ENCODE measurements at places on chromosomes 4 and X.

DNA sequence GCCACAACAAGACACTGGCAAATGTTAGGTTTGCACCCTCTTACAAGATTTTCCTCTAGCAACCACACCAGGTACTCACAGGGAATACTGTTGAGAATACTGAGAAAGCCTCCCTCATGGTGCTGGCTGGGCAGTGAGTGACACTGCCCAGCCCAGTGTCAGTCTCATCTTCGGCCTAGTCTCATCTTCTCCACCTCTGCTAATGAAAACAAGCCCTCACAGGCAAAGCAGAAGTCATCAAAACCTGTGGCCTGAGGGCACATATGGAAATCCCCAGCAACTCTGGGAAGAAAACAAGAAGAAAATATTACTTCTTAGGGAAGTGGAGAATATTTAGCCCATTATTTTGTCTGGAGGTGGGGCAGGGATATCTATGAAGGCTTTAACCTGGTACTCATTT is 7.9 kb upstream of the ADAM29 start:
- no peak for DNase-seq

DNA sequence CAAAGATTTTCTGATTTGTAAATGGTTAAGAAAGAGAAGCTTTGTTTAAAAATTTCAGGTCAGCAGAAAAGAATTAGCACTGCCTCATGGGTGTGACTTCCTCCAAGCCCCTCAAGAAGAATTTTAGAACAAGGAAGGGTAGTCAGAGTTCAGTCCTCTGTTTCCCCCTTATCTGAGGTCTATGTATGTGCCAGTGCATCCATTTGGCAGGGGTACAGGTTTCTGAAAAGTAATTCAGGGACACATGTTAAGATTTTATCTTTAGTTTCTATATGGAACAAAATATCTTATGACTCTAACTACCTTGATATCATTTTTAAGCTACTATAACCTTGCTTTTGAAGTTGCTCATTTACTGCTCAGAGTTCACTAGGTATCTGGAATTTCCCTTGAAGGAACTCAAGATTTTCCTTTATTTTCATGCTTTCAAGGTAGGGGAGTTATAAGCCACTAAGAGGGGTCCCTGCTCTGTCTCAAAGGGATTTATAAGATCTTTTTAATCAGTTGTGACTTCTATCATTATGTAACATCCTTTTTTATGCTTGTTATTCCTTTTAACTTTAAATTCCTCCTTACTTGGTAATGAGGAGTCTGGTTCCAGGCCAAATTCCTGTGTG is 24.4 kb upstream of the PLK4 start:
- DNase-seq = no peak

DNA sequence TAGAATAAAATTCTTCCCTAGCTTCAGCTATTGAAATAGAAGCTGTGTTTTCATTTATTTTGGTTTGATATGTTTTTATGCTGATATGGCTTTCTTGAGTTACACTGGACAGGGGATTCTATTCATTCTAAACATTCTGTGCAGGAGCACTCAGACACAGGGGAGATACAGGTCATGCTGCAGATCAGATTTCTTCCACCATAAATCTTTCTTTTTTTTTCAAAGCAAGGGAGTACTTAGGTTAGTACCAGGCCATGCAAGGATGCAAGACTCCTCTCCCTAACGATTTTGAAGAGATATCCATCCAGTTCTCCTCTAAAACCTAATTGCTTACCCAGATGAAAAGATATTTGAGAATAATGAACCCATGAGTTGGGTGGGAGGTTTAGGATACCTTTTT is 21.4 kb downstream of the ETDC start:
- DNase-seq = no peak

GRCh38 chr4:159010563-159011260 is 92.2 kb upstream of the RAPGEF2 start:
- no peak for DNase-seq

- DNase-seq = no peak
Measured at GRCh38 chrX:153556767-153557166, 39.3 kb downstream of the ATP2B3 start.

DNA sequence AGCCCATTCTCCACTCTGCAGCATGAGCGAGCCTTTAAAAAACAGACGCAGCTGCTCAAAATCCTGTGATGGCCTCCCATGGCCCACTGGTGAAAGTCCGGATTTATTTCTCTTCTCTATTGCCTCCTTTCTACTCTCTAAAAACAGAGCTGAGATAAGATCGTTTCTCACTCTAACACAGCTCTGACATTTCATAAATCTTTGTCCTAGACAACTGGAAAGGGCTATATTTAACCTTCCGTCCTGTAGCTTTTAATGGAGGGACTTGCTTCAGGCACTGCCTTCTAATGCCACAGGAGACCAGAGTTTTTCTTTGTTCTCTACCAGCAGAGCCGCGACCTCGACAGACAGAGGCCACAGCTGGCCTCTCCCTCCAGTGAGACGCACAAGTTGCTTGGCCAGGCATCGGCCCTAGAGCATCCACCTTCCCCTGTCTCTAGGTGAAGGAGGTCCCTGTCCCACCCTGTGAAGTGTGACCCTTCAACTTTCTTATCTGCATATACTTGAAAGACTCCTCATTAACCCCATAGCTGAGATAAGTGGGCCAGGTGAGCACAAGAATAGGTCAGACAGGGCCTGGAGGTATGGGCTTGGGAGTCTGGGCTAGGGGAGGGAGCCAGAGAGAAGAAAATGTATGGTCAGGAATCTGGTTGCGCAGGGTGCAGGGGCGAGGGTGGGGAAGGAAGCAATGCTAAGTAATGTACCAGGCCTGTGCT is 50.0 kb downstream of the RTL5 start:
- DNase-seq = no peak

- no peak for DNase-seq
Measured at GRCh38 chr4:108834835-108835384, 72.1 kb upstream of the ETNPPL start.

DNA sequence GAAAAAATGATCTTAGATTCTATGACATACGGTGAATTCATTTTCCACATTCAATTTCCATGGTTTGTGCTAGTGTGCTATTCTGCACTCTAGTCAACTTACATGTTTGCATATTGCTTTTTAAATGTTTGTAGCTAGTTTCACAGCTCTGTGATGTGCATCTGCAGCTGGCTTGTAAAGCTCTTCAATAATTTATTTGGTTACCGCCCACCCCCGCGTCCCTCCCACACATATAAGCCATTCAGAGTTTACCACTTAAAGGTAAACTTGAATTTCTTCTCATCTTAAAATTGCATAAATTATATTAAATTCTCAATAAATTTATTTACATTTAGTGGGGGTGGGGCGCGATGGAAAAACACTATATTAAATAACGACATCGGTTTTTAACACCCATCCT is 291 bp upstream of the NBDY start:
- no peak for DNase-seq

- no peak for DNase-seq
Measured at GRCh38 chrX:20197641-20198210, 56.1 kb upstream of the EIF1AX start.

DNA sequence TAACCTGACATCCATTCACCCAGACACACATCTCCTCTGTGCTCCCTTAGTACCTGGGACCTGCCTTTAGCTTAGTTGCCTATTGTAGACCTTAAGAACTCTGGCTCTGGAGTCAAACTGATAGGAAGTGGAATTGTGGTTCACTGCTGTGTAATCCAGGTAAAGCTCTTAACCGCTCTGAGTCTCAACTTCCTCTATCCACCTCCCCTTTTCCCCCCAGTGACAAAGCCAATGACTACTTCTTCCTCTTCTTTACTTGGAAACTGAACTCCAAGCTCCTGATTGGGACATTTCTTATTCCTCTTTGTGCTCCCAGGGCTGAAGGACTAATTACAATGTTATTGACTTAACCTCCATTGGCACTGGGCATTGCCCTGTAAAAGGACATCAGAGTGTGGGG is 94.1 kb downstream of the DRD5 start:
- DNase-seq = no peak
